Body of pancreas (tissue), 4 donors: ENCODE measurements at places on chromosomes 7 and 10.

GRCh38 chr10:125144693-125145623 lies 15.4 kb downstream of the CTBP2 start:
- peaks cover 64% of the 10 kb centered on the region for H3K4me1 ChIP-seq
- H3K4me3 ChIP-seq = no peak overlapping the region
- no peaks in the 10 kb centered on the region for H3K36me3 ChIP-seq
- no peaks in the 10 kb centered on the region for H3K27me3 ChIP-seq
- peak overlapping the region; percentile 99 for H3K27ac ChIP-seq

GRCh38 chr7:38825721-38826440 lies 83.1 kb downstream of the VPS41 start:
- H3K36me3 ChIP-seq = no peaks in the 10 kb centered on the region
- peaks cover 32% of the 10 kb centered on the region for H3K4me1 ChIP-seq
- peak overlapping the region; percentile 56 for H3K27ac ChIP-seq
- DNase-seq = no peak

- H3K4me1 ChIP-seq = no peaks in the 10 kb centered on the region
- H3K4me3 ChIP-seq = no peak overlapping the region
- no peak overlapping the region for H3K27ac ChIP-seq
- no peaks in the 10 kb centered on the region for H3K36me3 ChIP-seq
- no peaks in the 10 kb centered on the region for H3K27me3 ChIP-seq
- DNase-seq = no peak
These were observed 84.6 kb upstream of the UNC5B start for GRCh38 chr10:71127773-71128172.

DNA sequence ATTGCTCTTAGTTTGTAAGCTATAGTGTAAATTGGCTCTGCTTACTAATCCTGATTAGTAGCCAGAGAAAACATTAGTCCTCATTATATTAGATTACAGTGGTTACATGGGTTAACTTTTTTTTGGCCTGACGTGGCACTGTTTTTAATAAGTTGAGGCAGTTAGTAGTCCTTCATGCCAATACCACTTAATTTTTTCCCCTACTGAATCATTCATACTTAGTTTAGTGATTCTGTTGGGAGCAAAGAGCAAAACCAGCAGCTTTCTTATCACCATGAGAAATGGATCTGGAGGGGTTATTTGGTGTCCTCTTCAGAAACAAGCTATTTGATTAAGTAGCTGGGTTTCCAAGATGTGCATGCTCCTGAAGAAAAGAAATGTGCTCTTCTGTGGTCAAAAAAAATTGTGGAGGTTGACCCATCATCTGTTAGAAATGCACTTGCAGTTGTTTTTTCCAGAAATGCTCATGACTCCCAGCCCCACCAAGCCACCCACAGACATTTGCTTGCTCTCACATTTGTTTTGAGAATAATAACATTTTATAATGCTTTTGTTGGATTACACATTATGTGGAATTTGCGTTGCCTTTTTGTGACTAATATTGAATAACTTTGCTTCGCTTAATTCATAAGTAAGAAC lies 258.5 kb downstream of the HDAC9 start:
- no peaks in the 10 kb centered on the region for H3K36me3 ChIP-seq
- no peak for DNase-seq
- H3K4me1 ChIP-seq = no peaks in the 10 kb centered on the region

DNA sequence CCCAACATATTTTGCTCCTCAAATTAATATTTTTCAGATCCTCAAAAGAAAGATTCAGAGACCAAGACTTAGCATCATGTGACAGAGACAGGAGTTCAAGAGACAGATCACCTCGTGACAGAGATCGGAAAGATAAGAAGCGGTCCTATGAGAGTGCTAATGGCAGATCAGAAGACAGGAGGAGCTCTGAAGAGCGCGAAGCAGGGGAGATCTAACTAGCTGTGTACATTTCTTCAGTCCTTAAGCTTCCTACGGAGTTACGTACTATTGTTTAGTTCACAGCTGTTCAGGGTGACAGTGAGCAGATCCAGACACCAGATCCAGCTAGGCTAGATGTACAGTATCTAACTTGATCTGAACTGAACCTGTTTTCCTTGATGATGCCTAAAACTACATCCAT lies 61.3 kb downstream of the KLRG2 start:
- H3K27me3 ChIP-seq = no peaks in the 10 kb centered on the region
- H3K36me3 ChIP-seq = peaks cover 15% of the 10 kb centered on the region
- no peak for DNase-seq
- no peaks in the 10 kb centered on the region for H3K4me1 ChIP-seq

DNA sequence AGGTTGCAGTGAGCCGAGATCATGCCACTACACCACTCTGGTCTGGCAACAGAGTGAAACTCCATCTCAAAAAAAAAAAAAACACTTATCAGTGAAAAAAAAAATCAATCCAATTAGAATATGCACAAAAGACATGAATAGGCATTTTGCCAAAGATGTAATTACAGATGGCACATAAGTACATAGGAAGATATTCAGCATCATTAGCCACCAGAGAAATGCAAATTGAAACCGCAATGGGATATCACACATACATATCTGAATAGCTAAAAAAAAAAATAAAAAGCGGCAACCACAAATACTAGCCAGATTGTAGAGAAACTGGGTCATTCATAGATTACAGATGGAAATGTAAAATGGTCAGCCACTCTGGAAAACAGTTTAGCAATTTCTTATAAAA lies 1310.8 kb downstream of the XPNPEP1 start:
- no peaks in the 10 kb centered on the region for H3K4me1 ChIP-seq
- H3K4me3 ChIP-seq = no peak overlapping the region
- H3K36me3 ChIP-seq = no peaks in the 10 kb centered on the region
- H3K27ac ChIP-seq = no peak overlapping the region

- DNase-seq = no peak
- no peaks in the 10 kb centered on the region for H3K27me3 ChIP-seq
- no peak overlapping the region for H3K27ac ChIP-seq
- no peaks in the 10 kb centered on the region for H3K36me3 ChIP-seq
- H3K4me1 ChIP-seq = no peaks in the 10 kb centered on the region
These were observed 89.1 kb upstream of the AGR3 start for GRCh38 chr7:16970732-16971482.

- no peak overlapping the region for H3K4me3 ChIP-seq
- H3K27ac ChIP-seq = no peak overlapping the region
- no peak for DNase-seq
- peaks cover 70% of the 10 kb centered on the region for H3K4me1 ChIP-seq
- no peaks in the 10 kb centered on the region for H3K36me3 ChIP-seq
These were observed 110.4 kb downstream of the NRCAM start for GRCh38 chr7:108345710-108346336.
